Cardiac septum (tissue), 1 donor: ENCODE measurements at places on chromosomes 16 and 17. TPM values are rescaled to one million over a fixed set of nuclear protein-coding genes. Genes with fewer than 3 reads are reported as not detected.

- DNase-seq: no peak
Observed at GRCh38 chr16:26505496-26505895, 561.2 kb upstream of the C16orf82 start.

DNA sequence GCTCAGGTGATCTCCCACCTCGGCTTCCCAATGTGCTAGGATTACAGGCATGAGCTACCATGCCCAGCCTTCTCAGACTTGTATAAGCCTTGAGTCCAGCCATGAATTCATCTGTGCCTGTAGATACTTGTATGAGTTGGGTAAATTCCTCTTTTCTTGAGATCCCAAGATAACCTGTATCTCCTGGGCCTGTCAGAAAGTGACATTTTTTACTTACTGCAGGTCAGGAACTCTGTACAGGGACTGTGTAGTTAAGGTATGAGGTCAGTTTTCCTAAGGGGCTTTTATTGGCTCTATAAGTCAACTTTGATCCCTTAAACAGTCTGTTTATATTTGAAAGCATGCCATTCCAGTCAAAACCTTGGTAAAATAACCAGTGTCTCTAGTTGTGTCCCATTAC, 106.3 kb upstream of the HAS3 start:
- no peak for DNase-seq

- DNase-seq: no peak
Observed at GRCh38 chr16:15509593-15510535, 75.5 kb downstream of the BMERB1 start.

GRCh38 chr16:77581706-77582105, 140.6 kb upstream of the NUDT7 start:
- no peak for DNase-seq

- DNase-seq: no peak
Observed at GRCh38 chr16:6483469-6484033, 849.1 kb upstream of the RBFOX1 start.

The FBXL16 gene
- 1.5 TPM for total RNA-seq

The FBXO39 gene
- not detected for total RNA-seq

- DNase-seq: no peak
Observed at GRCh38 chr16:3188925-3189825, 1.2 kb downstream of the OR1F1 start.

The AGRP gene
- not detected for total RNA-seq

The C1QTNF1 gene
- total RNA-seq: 92.9 TPM
